Right forelimb (tissue), 1 donor: ENCODE measurements at places on chromosomes 4 and X.

GRCh38 chrX:150688911-150689451 lies 4.2 kb upstream of the MTMR1 start:
- no peak for DNase-seq

DNA sequence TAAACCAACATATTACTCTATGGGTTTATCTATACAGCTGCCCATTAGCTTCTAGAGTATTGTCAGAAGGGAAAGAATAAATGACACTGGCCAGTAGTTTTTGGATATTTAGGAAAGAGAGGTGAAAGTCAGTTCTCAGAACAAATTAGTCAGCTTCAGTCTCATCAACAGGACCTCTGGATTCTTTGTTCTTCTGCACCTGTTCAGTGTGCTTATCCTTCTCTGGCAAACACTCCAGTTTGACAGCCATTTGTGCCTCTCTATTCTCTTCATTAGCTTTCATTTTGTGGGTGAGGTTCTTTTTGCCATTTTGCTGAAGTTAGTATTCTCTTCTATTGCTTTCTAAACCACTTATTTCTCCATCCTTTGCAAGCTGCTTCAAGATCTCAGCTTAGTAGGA lies 107.0 kb downstream of the PCDH18 start:
- no peak for DNase-seq

DNA sequence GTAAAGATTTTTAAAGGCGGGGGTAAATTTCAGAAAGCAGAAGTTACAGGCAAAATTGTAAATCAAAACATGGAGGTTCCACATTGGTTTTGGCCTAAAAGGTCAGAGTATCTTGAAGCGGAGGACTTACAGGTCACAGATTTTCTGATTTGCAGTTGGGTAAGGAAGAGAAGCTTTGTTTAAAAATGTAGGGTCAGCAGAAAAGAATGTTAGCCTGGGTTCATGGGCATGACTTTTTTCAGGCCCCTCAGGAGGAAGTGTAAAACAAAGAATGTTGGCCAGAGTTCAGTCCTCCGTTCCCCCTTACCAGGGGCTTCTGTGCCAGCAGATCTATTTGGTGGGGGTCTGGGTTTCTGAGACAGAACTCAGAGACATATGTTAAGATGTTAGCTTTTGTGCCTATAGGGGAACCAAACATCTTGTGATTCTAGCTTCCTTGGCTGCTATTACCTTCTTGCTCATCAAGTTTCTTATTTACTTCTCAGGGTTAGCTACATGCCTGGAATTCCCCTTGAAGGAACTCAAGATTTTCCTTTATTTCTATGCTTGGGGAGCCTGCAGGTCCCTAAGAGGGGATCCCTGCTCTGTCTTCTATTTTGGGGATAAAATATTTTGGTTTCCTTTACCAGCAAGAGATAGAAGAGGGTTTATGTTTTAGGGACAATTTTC lies 160.3 kb downstream of the ANK2 start:
- no peak for DNase-seq

DNA sequence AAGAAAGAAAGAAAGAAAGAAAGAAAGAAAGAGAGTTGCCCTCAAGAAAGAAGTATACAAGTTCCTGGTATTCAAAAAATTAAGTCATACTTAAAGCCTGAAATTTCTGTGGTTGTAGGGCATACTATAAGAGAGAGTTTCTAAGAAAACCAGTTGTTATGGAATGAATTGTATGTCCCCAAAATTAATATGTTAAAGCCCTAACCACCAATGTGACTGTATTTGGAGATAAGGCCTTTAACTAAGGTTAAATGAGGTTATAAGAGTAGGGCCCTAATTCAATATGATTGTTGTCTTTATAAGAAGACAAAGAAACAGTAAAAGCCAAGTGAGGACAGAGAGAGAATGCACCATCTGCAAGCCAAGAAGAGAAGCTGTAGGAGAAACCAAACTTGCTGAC lies 521.1 kb downstream of the CCSER1 start:
- DNase-seq = no peak

- DNase-seq = no peak
These were observed 34.7 kb downstream of the CCKAR start for GRCh38 chr4:26455571-26455970.

- DNase-seq = peak; percentile 83
These were observed 726 bp upstream of the KANTR start for GRCh38 chrX:53093177-53093655.

DNA sequence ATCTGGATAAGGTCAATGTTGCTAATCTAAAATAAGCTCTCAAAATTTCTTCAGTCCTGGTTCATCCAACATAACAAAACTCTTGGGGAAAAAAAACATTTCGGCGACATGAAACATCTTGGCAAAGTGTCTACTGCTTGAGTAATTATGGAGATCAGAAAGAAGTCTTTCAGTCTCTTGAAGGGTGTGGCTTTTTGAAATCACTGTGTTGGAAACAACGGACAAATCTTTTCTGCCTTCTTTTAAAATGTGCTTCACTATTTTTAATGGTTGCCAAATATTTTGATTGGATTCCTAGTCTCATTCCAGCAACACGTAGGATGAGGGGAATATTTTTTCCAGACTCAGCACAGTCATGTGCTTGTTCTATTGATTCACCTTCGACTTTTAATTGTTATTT lies 138.6 kb downstream of the KLHL8 start:
- DNase-seq = no peak

- DNase-seq = no peak
These were observed 59.2 kb downstream of the FSTL5 start for GRCh38 chr4:162104459-162105124.

DNA sequence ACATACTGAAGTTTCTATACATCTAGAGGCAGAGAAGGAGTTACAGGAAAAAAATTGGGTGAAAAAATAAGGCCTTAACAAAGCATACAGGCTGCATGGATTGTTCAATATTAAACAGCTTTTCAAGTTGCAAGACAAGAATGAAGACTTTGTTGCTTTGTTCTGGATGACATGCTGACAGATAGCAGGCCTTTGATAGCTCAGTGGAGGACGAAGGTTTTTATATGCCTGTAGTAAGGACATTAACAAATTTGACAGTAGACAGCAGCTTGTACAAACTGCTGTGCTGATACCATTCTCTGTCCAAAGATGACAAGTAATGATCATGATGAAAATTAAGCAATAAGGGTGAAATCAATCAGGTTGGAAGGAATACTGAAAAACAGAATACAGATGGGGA lies 309.9 kb downstream of the NKX6-1 start:
- DNase-seq = no peak

- peak; percentile 54 for DNase-seq
These were observed 29.6 kb downstream of the TRIM2 start for GRCh38 chr4:153233761-153234371.

- no peak for DNase-seq
These were observed 113.1 kb downstream of the QDPR start for GRCh38 chr4:17398805-17399204.

- no peak for DNase-seq
These were observed 3.1 kb upstream of the MTMR1 start for GRCh38 chrX:150690126-150690525.

DNA sequence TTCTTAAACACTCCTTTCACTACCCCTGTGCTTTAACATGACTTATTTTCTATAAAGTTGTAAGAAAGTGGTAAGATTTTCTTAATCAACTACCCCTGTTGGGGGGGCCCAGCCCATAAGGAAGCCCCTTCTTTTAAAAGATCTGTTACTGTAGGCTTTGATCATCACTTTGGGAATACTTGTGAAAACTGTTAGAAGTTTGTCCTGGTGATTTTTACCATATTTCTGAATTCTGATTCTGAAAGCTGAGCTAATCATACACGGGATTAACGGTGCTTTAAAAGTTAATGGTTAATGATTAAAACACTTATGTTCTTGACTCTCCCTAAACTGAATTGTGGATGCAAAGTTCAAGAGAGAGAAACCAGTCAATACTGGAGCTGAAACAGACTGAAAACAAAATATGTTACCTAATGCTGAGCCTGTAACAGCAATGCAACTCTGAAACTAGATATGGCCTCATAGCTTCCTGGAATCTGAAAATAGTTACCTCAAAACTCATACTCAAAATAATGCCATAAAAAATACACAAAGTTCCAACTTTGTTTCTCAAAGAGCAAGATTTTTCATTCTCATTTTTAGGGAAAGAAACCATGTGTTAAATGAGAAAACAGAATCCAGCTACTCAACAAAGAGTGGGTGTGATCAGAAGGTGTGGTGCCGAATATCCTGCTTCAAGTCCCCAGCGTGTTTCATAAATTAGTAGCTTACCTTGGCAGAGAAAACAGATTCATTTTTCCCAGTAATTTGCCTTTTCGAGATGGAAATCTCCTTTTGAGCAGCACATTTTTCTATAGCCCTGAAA lies 31.6 kb downstream of the ADH7 start:
- no peak for DNase-seq

DNA sequence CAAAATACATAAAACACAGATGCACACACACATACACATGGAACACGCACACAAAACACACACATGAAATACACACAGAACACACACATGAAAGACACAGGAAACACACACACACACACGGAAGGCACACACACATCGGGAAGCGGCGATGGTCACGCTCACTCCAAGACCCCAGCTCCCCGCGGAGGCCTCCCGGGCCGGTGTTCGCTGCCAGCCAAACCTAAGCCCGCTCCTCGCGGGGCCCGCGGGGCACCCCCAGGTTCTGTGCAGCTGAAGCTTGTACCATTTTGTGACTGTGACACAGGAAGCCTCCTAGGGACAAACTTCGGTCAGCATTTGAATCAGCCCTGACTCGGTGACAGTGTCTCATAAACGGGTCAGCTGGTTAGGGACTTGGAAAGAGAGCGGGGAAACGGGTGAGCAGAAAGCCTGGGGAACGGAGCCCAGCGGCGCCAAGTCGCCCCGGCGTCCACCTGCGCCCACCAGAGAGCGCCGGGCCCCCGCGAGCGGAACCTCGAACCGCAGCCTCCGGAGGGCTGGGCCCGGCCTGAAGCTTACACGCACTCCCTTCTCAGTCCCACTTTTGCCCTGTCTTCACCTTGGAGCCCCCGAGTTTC lies 32.1 kb downstream of the F11 start:
- no peak for DNase-seq

DNA sequence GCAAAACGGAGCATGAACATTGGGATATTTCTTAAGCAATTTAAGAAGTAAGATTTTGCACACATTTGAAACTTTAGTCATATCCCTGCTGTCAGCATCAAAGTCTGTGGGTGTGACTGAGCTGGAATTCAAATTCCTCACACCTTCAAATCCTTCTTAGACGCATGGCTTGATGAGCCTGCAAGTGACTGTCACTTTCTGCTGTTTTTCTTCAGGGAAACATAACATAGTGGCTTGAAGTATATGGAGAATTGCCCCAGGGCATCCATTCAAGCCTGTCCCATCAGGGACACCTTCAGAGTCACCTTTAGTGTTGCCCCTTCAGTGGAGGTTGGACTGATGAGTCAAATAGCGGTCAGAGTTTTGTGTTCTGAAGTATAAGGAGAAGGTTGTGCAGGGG lies 17.4 kb downstream of the FHDC1 start:
- no peak for DNase-seq

DNA sequence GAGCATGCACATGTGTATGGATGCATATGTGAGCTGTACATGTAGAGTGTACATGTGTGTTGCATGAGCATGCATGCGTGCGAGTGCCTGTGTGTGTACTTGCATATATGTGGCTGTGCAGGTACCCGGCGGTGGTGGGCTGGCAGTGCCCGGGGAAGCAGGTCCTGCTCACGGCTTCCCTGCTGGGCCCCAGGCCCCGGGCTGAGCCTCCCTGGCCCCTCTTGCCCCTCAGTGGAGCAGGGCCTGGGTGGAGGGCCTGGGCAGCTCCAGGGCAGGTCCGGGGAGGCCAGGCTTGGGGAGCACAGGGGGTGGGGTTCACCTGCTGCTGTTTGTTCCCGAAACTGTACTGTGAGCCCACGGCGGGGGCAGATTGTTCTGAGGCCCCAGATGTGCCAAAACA lies 9.4 kb downstream of the NAT8L start:
- DNase-seq = no peak

DNA sequence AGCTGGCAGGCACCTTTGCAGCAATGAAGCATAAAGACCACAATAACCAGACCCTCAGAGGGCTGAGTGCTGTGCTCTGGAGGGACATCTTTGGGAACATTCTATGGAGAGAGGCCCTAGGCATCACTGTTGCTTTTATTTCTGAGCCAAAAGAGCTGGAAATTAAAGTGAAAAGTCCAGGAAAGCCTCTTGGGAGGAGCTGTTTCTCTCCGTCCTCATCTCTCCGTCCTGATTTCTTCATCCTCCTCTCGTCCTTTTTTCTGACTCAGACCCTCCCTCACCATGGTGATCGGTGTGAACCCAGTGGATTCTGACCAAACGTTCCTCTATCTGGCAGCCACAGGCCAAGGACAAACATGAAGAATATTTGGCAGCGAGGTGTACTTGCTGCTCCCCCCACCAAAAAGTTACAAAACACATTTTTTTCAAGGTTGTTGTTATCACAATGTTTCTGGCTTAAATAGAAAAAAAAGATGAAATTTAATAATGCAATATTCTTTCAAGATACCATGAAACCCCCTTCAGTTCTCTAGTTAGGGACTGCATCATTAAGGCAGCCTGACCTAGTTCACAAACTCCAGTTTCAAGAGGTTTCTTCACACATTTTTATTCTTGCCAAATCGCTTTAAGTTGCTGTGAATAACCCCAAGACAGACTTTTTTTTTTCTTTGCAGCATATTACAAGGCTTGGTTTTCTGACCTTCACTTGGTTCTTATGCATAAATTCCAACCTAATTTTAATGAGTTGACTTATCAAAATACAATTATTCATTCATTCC lies 80.2 kb downstream of the SCD5 start:
- DNase-seq = no peak

DNA sequence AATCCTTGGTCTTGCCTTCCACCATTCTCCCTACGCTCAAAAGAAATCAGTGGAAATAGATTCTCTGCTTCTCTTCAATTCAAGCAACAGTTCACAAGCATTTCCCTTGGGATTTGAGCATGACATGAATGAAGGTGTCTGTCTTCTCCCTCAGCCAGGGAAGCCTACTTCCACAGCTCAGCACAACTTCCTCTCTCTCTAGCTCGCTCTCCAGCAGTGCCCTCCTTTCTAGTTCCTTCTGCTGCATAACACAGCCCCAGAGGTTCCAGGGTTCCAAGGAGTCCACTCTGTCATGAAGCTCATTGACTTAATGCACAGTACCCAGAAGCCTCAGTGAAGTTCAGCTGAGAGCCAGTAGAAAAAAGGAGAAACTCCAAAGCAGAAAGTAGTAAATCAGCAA lies 81.3 kb downstream of the PLS3 start:
- no peak for DNase-seq

- no peak for DNase-seq
These were observed 20.4 kb downstream of the USP46 start for GRCh38 chr4:52638717-52639116.

GRCh38 chrX:151174581-151175282 lies 1.7 kb upstream of the GPR50 start:
- DNase-seq = no peak

- DNase-seq = no peak
These were observed 106.9 kb upstream of the ACSL4 start for GRCh38 chrX:109839694-109840567.

DNA sequence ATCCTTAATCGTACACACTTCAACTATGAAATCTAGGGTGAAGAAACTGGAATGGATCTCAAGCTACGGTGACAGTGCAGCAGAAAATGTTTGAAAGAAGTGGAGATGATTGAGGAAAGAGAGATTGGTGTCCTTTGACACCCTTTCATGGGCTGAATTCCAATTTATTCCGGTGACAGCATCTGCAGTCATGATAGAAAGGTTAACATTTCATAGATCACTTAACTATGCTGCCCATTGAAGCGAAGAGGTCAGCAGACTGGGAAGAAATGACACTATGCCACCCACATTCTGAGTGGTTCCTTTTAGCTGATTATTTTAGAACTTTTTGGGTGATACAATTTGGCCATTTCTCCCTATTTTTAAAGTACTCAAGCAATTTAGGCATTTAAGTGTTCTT lies 82.3 kb downstream of the DNAAF6 start:
- DNase-seq = no peak
